ENCODE measurements at places on chromosomes 11 and 22. TPM values are rescaled to one million over a fixed set of nuclear protein-coding genes. Genes with fewer than 3 reads are reported as not detected.

The DAGLA gene
- total RNA-seq, result 0.14 TPM

DNA sequence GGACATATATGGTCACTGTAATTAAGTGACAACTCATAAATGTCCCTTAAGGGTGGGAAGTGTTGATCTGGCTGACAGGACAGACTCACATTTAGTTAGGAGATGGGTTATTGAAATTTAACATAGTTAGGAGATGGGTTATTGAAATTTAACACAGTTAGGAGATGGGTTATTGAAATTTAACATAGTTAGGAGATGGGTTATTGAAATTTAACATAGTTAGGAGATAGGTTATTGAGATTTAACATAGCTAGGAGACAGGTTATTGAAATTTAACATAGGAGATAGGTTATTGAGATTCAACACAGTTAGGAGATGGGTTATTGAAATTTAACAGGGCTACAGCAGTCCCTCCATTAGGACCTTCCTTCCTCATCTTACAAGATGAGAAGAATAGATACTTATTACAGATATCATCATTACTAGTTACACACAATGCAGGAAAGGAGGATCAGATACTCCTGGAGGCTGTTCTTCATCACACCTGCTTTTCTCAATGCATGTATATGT is 98.5 kb downstream of the MTNR1B start:
- H3K4me1 ChIP-seq, result no peaks in the 10 kb centered on the region
- H3K4me3 ChIP-seq, result no peak overlapping the region

DNA sequence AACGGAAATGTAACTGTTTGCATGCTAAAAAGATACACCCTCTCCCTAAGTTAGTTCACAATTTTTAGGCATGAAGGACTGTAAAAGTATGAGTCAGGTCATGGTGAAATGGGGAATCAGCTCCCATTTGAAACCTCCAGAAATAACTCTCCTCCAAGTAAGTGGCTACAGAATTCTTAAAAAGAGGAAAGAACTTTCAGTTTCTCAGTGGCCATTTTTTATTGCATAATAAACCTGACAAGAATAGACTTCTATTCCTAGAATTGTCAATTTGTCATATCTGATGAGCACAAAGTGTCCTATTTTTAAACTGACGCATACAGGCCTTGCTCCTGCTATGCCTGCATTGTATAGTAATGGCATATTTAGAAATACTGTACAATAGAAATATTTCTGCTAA is 612.2 kb downstream of the CNTN5 start:
- no peaks in the 10 kb centered on the region for H3K36me3 ChIP-seq
- H3K4me3 ChIP-seq, result no peak overlapping the region
- no peak for DNase-seq
- H3K27me3 ChIP-seq, result no peaks in the 10 kb centered on the region
- no peak overlapping the region for H3K27ac ChIP-seq

DNA sequence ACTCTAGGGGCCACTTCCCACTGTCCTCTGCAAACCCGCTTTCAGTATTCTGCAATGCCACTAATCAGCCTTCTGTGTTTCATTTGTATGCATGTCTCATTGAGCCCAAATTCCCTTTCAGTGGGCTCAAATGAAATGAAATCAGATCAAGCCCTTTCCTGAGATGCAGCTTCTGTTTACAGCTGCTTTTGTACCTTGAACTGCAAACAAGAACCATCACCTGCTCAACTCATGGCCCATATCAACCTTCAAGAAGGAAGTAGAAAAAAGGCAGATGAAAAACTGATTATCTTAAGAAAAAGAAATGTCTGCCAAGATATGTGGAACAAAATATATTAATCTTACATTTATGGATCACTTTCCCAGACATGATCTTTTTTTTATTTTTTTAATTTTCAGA is 141.1 kb upstream of the ARHGAP42 start:
- H3K27ac ChIP-seq, result no peak overlapping the region
- H3K4me1 ChIP-seq, result no peaks in the 10 kb centered on the region
- H3K27me3 ChIP-seq, result no peaks in the 10 kb centered on the region
- H3K4me3 ChIP-seq, result no peak overlapping the region
- H3K36me3 ChIP-seq, result no peaks in the 10 kb centered on the region
- DNase-seq, result no peak

DNA sequence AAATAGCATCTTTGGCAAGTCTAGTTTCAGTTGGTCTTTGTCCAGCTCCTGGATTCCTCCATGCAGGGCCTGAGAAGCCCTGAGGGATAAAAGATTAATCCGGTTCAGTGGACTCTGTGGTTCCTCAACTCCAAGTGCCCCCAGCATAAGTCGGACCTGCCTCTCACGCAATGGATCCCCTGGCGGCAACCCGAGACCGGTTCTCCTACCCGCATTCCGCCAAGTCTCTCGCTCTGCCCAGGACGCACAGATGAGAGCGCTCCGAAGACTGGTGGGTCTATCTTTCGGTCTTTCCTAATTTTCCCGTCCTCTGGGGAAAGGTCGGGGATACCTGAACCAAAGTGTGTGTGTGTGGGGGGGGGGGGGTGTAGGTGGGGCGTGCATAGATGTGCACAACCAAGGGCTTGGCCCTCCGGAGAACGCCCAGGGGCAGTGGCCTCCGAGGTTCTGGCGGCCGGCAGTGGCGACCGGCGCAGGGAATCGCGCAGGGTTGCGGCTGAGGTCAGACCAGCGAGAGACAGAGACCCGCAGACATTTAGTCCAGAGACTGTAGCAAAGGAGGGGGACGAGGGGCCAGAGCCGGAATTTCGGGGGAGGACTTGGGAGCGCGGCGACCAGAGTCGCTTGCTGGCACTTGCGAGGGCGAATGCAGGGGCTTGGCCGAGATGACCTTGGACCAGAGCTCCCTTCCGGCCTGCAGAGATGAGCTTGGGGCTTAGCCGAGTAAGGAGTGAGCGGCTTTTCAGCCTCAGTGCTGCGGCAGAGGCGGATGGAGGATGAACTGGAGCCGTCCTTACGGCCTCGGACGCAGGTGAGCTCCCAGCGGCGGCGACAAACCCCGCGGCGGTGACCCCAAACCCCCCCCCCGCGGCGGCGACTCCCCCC is 712 bp upstream of the SLC2A11 start:
- no peaks in the 10 kb centered on the region for H3K36me3 ChIP-seq
- peaks cover 15% of the 10 kb centered on the region for H3K4me1 ChIP-seq
- H3K4me3 ChIP-seq, result peak overlapping the region; percentile 80
- no peaks in the 10 kb centered on the region for H3K27me3 ChIP-seq

The DGAT2 gene
- total RNA-seq, result 1.4 TPM

DNA sequence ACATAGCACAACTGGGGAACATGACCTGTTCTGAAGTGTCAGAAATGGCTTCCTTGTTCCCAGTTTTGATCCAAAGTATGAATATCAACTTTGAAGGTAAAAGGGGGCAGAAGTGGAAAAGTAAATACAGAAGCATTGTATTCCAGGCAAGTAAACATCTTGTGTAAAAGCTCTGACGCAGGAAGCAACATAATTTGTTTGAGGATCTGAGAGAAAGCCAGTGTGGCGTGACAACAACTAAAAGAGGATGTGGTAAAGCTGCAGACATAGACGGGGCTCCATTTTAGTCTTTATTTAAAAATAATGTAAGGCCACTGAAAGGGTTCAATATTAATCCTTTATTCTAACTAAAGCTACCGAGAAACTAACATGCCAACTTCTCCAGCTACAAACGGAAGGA is 310.2 kb downstream of the DLG2 start:
- H3K4me3 ChIP-seq, result no peak overlapping the region
- no peaks in the 10 kb centered on the region for H3K4me1 ChIP-seq
- no peak for DNase-seq
- H3K36me3 ChIP-seq, result no peaks in the 10 kb centered on the region
- no peaks in the 10 kb centered on the region for H3K27me3 ChIP-seq

The P2RX6 gene
- 0.18 TPM for total RNA-seq

The MPZL3 gene
- total RNA-seq, result 53.2 TPM

DNA sequence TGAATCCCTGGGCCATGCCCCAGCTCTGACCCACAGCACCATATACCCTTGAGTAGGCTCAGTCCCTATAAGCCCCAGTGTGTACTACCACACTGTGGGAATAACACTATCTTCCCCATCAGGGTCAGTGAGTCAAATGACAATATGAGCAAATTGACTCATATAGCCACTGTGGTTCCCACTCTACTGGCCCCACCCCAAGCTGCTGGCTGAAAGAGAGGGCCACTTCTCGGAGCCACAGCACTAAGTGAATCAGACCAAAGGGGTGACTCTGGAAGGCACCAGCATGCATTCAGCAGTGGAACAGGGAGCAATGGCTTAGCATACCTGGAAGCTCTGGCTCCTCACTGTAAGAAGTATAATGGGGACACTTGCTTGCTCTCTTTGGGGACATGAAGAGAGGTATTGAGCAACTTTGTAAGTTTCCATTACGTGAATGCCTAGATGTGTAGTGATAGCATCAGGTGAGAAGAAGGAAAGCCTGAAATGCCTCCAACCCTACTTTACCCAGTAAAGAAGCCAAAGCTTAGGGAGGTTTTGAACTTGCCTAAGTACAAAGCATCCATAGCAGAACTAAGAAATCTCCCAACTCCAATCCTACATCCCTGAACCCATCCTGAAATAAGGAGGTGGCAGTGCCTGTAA is 13.5 kb downstream of the CD59 start:
- peak; percentile 76 for DNase-seq
- peaks cover 21% of the 10 kb centered on the region for H3K36me3 ChIP-seq
- H3K27ac ChIP-seq, result peak overlapping the region; percentile 74
- no peak overlapping the region for H3K4me3 ChIP-seq
- peaks cover 3% of the 10 kb centered on the region for H3K27me3 ChIP-seq

DNA sequence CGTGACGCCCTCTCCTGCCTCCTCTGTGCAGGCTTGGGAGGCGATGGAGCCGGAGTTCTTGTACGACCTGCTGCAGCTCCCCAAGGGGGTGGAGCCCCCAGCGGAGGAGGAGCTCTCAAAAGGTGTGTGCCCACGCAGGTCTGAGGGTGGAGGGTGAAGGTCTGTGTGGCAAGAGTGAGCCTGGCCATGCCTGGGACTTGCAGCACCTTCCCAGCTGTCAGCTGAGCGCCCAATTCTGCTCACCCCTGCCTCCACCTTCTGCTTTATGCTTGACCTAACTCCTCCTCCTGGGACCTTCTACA is 2.5 kb downstream of the PARVG start:
- peak; percentile 20 for DNase-seq
- H3K4me1 ChIP-seq, result peaks cover 20% of the 10 kb centered on the region
- peaks cover 17% of the 10 kb centered on the region for H3K36me3 ChIP-seq
- peak overlapping the region; percentile 97 for H3K27ac ChIP-seq

The SCYL1 gene
- 78.8 TPM for total RNA-seq

The TH gene
- total RNA-seq, result not detected

- no peak overlapping the region for H3K27ac ChIP-seq
- H3K27me3 ChIP-seq, result peaks cover 47% of the 10 kb centered on the region
- peaks cover 29% of the 10 kb centered on the region for H3K4me1 ChIP-seq
- peak; percentile 49 for DNase-seq
Measured at GRCh38 chr11:69638941-69639681, 1.8 kb upstream of the CCND1 start.

The SLC5A1 gene
- total RNA-seq, result not detected

The IRAG1 gene
- total RNA-seq, result not detected

GRCh38 chr11:287821-288477 is 977 bp upstream of the PGGHG start:
- H3K4me1 ChIP-seq, result peaks cover 33% of the 10 kb centered on the region
- H3K27me3 ChIP-seq, result no peaks in the 10 kb centered on the region
- H3K36me3 ChIP-seq, result peaks cover 16% of the 10 kb centered on the region
- DNase-seq, result peak; percentile 76
- peak overlapping the region; percentile 92 for H3K27ac ChIP-seq

DNA sequence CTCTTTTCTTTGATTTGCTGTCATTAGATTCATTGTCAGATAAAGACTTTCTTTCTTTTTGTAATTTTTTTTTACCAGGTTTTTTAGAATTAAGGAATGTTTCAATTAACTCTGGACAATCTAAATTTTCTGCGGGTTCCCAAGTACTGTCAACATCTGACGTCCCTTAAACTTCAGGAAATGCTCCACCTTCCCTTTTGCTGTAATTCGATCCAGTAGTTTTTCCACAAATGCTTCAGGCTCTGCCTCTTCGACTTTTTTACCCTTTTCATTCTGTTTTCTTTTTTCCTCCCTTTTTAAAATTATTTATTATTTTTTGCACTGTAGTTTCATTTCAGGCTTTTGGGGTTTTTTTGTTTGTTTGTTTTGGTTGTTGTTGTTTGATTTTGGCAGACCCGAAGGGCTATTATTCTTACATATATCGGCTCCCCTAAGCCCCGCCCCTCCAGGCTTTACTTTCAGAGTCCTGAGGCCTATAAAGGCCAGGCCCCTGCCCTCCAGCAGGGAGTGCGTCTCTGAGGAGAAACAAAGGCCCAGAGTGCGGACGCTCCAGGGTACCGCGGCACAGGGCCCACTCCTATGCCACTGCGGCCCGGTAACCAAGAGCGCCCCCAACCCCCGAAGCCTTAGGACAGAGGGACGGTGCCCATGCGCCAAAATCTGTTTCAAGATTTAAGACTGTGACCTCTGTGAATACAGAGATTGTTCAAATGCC is 116.4 kb downstream of the TYR start:
- H3K27me3 ChIP-seq, result peaks cover 3% of the 10 kb centered on the region
- no peaks in the 10 kb centered on the region for H3K36me3 ChIP-seq
- H3K4me1 ChIP-seq, result no peaks in the 10 kb centered on the region
- no peak for DNase-seq

GRCh38 chr22:24367841-24368240 is 59.6 kb upstream of the ADORA2A start:
- H3K27me3 ChIP-seq, result no peaks in the 10 kb centered on the region
- H3K4me1 ChIP-seq, result no peaks in the 10 kb centered on the region
- DNase-seq, result no peak
- peaks cover 57% of the 10 kb centered on the region for H3K36me3 ChIP-seq
- H3K27ac ChIP-seq, result no peak overlapping the region
- H3K4me3 ChIP-seq, result no peak overlapping the region

DNA sequence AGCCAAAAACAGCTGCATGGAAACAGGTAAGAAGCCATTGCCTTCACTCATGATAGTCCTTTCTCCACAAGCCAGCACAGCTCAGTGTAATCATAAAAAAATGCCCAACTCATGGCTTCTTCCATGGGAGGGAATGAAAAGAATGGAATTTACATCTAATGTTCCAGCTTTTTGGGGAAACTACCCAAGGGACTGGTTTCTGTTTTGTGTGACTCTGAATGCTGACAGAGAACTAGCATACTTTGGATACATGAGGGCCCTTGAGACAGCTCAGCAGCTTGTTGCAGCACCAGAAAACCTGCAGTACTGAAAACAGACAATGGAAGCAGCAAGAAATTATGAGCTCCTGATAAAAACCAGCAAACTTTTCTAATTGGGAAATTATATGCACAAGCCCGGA is 24.2 kb upstream of the HORMAD2 start:
- H3K36me3 ChIP-seq, result peaks cover 2% of the 10 kb centered on the region
- DNase-seq, result no peak
- H3K4me1 ChIP-seq, result no peaks in the 10 kb centered on the region

GRCh38 chr11:115164774-115165173 is 339.4 kb downstream of the CADM1 start:
- no peak for DNase-seq
- no peaks in the 10 kb centered on the region for H3K36me3 ChIP-seq
- H3K27ac ChIP-seq, result no peak overlapping the region
- H3K4me3 ChIP-seq, result no peak overlapping the region

The CD6 gene
- total RNA-seq, result 377 TPM

The TMPRSS13 gene
- 1.7 TPM for total RNA-seq

- H3K36me3 ChIP-seq, result no peaks in the 10 kb centered on the region
- no peak overlapping the region for H3K27ac ChIP-seq
- no peaks in the 10 kb centered on the region for H3K4me1 ChIP-seq
- H3K27me3 ChIP-seq, result no peaks in the 10 kb centered on the region
Measured at GRCh38 chr11:55949330-55949729, 13.1 kb upstream of the OR5I1 start.
